ENCODE measurements at places on chromosomes 12 and 14. TPM values are rescaled to one million over a fixed set of nuclear protein-coding genes. Genes with fewer than 3 reads are reported as not detected.

NEUROD4 gene
- not detected for total RNA-seq

DNA sequence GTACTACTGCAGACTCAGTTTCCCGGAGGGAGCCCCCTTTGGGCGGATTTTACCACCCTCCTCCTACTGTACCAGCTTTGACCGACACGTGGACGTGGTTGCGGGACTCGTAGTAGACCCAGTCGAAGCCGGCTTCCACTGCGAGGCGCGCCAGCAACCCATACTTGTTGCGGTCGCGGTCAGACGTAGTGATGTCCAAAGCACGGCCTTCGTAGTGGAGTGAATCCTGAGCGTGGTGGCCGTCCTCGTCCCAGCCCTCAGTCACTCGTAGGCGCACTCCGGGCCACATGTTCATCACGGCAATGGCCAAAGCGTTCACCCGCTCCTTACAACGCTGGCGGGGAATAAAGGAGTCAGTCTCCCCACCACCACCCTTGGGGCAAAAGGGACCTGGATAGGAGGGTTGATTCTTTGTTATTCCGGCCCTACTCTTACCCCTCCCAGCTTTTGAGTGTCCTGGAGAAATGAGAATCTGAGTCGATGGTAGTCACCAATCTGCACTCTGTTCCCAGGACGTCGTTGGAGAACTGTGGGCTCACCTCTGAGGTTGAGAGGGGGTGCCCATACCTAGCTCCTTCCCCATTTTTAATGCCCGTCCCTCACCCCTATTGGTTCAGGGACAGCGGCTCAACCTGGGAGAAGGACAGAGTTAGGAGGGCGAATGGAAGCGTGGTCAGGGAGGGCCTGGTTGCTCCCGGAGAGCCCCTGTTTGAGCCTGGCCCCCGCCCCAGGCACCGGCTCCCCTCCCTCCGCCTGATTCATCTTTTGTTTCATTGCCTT, 3.4 kb downstream of the DHH start:
- no peak for DNase-seq

DNA sequence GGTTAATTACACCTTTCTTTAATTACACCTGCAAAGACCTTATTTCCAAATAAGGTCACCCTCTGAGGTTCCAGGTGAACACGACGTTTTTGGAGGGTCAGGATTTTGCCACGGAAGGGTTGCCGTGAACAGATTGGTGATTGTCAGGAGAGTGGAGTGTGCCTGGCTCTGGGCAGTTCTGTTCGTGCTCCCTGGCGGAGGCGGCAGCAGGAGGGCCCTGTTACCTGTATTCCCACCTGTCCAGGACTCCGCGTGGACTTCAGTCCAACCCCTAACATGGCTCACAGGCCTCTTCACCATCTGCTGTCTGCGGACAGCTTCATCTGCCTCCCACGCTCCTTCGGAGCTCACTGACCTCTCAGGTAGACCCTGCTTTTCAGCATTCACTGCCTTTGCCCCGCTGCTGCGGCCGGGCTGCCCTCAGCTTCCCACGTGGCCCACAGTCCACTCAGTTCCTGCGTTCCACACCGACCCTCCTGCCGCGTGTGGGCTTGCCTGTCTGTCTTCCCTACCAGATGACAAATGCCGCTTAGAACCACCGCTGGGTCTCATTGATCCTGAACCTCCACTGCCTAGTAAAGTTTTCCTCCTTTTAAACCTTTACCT, 187.5 kb upstream of the DIO3 start:
- no peak for DNase-seq

GRCh38 chr12:89235189-89235993, 116.9 kb downstream of the DUSP6 start:
- DNase-seq = no peak

ACSM4 gene
- not detected for total RNA-seq

DNA sequence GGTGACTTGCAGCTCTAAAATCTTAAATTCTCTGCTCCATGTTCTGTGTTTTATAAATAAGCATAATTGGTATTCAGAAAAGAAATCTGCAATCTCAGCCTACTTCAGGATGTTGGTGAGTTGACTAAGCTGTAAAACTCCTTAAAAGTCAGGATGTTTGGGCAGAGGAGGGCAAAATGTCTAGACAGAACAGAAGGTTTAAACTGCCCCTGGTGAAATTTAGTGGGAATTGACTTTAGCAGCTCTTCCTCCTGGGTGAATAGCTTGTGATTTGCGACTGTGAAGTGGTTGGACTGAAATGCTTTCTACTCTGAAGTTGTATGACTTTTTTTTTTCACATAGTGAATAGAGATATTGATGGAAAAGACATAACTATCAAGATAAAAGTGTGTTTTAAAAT, 85.8 kb downstream of the CAND1 start:
- DNase-seq = no peak

DNA sequence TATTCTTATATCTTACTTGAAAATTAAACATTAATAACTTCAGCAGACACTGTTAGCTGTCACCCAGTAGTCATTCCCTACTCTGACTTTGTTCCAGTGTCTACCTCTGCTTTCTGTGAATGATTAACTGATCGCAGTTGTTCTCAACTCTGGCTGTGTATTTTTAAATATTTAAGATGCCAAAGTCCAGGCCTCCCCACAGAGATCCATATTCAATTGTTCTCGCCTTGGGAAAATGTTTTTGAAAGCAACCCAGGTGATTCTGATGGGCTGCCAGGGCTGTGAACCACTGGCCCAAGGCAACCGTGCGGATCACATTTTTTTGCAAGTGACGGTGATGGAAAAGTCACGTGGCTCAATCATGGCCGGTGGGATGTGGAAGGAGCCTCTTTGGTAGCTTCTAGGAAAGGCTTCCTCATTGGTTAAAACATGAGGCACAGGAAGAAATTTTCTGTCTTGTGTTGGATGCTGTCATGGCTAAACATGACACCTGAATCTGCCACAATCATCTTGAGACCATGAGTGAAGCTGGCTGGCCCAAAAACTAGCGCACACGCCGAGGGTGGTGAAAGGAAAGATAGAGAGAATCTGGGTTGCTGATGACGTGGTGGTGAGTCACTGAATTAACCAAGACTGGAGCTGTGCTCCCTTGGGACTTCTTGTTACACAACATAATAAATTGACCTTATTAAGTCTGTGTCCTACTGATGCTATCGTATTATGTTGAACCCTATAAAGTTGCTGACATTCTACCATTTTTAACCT, 37.2 kb downstream of the RDH12 start:
- no peak for DNase-seq

DNA sequence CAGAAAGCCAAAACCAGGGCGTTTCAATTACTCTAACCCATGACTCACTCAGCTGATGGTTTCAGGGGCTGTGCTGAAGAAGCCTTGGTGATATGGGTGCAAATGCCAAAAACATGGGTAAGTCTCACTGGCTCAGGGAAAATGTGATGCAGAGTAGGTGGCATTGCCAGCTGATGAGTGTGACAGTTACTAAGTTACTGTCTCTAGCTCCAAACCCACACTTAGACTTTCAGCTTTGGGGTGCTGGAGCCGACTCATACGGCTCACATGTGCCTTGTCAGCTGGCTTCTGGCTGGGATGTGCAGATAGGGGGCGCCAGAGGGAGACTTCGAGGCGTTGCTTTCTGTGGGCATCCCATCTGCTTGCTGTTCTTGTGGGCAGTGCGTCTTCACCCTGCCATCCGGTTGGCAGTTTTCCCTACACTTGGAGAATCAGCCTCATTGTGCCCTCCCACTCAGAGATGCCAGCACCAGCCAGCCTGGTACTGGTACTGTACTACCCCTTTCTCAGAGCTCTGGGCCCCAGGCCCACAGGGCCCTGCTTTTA, 11.1 kb upstream of the KRT7 start:
- peak; percentile 77 for DNase-seq

DNA sequence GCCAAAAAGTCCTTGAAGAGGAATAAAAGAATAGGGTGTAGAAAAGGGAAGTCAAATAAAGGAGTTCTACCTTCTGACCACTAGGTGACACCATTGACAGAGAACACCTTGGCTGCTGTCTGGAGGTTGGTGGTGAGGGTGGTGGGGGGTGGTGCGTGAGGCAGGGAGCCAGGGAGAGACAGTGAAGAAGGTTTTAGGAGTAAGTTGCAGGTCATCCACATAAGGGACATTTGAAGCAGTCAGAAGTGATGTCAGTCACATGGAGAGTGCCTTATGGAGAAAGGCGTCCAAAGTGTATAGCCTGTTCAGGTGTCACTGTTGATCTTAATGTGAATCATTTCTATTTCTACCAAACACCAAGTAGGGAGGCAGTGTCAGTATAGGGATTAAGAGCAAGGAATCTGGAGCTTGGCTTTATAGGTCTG, 279.3 kb upstream of the DDHD1 start:
- no peak for DNase-seq

DNA sequence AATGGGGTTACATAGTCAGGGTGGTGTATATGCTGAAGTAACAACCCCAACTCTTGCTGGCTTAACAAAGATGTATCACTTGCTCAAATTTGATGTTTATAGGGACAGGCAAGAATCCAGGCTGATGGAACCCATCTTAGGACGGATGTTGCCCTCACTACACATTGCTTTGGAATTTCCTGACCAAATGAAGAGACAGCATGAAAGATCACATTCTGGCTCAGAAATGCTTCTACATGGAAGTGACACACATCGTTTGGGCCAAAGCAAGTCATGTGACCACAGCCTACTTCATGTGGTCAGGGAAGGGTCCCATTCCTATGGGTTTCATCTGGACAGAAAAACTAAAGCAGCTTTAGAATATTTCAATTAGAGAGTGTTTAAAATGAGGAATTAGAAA, 345.8 kb downstream of the TMEM132D start:
- no peak for DNase-seq

DNA sequence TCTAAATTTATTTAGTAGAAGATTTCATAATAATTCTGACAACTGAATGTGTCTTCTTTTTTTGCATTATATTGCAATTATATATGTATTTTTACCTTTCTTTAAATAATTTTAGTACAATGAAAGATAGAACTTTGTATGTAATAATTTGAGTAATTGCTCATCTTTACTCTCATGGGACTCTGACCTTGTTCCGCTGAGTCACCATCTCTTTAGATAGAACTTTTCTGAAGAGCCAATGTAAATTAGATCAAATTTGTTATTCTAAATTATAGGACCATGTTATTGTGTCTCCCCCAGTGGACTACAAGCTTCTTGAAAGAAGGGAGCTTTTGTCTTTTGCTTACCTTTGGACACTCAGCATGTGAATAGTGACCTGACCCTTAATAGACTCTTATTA, 96.1 kb downstream of the TRHDE start:
- no peak for DNase-seq

GARIN6 gene
- not detected for total RNA-seq

ZFYVE1 gene
- total RNA-seq = 19.9 TPM

GPRC5A gene
- total RNA-seq = 320 TPM

DNA sequence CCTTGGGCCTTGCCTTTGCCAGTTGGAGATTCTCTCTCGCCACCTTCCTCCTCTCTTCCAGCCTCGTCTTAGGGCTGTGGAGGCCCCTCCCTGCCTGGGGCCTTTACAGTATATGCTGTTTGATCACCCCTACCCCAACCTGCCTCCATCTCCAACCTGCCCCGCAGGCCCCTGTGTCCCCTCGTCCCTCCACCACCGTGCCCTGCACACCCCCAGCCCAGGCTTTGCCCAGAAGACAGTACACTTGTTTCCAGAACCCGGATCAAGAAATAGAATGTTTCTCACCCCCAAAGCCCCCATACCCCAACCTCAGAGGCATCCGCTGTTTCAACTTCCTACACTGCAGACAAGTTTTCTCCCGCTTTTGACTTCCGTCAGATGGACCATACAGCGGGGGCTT, 202.3 kb upstream of the C14orf180 start:
- DNase-seq = no peak

GRCh38 chr12:70031046-70031445, 206.0 kb downstream of the MYRFL start:
- no peak for DNase-seq

GRCh38 chr12:12654691-12655460, 41.1 kb downstream of the GPR19 start:
- no peak for DNase-seq

NYNRIN gene
- 15.8 TPM for total RNA-seq

- no peak for DNase-seq
Observed at GRCh38 chr12:92134638-92135274, 10.9 kb downstream of the BTG1 start.

DNA sequence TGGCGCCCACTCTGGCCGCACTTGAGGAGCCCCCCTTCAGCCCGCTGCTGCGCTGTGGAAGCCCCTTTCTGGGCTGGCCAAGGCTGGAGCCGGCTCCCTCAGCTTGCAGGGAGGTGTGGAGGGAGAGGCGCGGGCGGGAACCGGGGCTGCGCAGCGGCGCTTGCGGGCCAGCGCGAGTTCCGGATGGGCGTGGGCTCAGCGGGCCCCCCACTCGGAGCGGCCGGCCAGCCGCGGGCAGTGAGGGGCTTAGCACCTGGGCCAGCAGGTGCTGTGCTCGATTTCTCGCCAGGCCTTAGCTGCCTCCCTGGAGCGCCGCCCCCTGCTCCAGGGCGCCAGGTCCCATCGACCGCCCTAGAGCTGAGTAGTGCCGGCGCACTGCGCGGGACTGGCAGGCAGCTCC, 8.0 kb upstream of the VWF start:
- DNase-seq = no peak

DNA sequence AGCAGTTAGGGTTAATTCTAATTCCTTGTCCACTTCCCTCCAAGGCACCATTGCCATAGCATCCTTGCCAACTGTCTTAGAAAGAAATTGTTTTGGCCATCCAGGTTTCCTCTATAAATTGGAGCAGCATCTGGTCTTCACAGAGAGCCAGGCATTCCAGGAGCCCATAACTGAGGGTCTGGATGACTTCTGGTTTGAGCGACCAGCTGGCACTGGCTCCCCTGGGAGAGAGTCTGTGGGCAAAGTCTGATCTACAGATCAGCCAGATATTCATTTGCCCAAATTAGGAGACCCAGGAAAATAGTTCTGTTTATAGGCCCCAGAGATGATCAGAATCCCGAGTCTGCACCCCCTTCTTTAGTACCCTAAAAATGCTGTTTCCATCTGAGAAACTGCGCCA, 16.0 kb downstream of the VSX2 start:
- no peak for DNase-seq

LALBA gene
- not detected for total RNA-seq
